K562 (cell line): ENCODE measurements at places on chromosomes 2 and 18. TPM values are rescaled to one million over a fixed set of nuclear protein-coding genes. Genes with fewer than 3 reads are reported as not detected.

- no peak for DNase-seq
These were observed 4.6 kb upstream of the CTDSP1 start for GRCh38 chr2:218395090-218395444.

GRCh38 chr2:149422337-149422990, 92.1 kb downstream of the LYPD6 start:
- DNase-seq = no peak

DNA sequence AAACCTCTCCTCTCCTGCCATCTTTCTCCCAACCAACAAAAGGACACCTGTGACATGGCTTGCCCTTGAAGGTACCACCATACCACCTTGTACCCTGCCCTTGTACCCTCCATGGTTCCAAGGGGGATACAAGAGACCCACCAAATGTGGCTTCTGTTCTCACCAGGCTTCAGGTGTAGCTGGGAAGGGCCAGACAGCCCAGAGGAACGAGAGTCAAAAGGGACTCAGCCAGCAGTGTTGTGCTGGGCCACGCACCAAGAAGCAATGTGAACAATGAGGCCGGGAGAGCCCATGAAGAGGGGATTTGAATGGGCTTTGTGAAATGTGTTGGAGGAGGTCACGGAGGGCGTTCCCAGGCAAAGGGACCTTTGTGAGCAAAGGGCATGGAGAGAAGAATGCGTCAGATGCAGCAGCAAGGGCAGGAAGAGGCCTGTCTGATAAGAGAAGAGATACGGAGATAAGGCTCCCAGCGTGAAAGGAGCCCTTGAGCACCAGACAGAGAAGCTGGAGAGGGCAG, 48.6 kb downstream of the PLB1 start:
- no peak for DNase-seq

DNA sequence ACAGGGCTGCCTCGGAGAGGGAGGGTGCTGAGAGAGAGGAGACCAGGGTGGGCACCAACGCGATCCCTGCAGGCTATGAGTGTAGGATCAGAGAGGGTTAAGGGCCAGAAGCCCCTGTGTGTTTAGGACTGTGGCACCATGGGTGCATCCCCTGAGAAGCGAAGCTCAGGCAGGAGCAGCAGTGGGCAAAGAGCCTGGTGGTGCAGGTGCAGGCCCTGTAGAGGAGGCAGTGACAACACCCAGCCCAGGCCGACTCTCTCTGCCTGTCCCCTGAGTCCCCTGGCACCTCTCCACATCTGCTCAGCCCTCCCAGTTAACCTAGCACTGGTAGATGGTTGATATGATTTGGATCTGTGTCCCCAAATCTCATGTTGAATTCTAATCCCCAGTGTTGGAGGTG, 139.8 kb downstream of the RNF152 start:
- no peak for DNase-seq

DNA sequence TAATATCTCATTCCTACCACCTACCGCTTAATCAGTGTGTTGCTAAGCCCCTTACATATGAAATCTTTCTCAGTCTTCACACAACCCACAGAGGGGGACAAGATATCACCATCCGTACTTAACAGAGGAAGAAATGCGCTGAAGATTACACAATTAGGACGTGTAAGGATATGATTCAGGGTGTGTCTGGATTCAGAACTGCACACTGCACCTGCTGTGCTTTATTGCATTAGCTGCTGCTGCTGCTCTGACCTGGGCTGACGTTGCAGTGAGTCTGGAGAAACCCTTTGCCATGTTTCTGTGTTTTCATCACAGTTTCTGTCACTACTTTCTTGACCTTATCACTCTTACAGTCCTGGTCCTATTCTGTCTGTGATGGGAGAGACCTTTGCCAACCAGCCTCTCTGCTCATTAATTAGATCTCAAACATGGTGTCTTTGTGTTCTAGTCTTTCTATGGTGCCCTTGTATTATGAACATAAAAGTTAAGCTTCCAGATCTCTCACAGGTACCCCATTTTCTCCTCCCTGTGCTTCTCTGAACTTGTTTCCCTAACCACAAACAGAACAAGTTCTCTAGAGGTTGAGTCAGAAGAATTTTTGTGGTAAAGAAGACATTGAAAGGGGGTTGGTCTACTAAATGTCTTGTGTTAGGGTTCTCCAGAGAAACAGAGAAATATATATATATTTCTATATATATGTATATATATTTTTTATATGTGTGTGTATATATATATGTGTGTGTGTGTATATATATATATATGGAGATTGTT, 92.9 kb upstream of the CYP1B1 start:
- DNase-seq = no peak

DNA sequence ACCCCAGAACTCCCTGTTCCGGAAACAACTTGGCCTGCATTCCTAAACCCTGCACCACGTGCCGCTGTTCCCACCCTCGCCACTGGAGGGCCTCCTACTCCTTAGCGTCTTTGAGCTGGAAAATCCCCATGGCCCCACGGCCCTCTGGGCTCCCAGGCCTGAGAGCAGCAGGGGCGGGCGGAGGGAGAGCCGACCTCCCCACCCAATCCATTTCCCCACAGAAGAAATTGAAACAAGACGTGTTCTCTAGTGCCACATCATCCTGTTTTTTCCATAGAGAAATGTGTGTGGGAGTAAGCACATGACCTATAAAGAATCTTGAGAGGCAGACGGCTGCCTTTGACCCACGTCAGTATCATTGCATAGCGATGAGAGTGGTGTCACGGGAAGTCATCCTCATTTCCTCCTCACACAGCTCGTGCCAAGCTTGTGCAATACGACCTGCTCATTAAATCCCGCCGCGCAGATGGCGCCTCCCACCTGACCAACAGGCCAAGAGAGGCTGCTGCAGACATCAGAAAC, 79.2 kb downstream of the LAMA1 start:
- DNase-seq = peak; percentile 73

- peak; percentile 25 for DNase-seq
These were observed 1.0 kb upstream of the TCF4 start for GRCh38 chr18:55588870-55589595.

GRCh38 chr2:189873696-189874095, 89.4 kb downstream of the PMS1 start:
- DNase-seq = no peak

- DNase-seq = no peak
These were observed 17.5 kb upstream of the CDC42EP3 start for GRCh38 chr2:37688771-37689468.

DNA sequence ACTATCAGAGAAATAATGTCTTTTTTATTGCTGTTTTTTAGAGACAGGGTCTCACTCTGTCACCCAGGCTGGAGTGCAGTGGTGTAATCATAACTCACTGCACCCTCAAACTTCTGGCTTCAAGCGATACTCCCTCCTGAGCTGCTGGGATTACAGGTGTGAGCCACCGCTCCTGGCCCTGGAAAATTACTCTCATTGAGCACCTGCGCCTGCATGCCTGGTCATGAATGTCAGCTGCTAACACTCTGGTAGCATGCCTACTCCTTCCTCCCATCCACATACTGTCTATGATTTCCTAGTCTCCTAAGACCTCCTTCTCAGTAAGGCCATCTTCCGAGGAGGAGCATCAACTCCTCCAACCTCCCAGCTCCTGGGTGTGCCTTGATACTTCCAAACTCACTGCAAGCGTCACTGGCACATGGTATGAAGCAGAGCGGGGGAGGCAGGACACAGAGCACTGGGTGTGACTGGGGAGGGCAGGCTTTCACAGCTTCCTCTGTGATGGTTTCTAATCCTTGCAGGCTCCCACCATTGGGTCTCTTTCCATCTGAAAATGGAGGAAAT, 1.6 kb upstream of the MAP2 start:
- no peak for DNase-seq

- no peak for DNase-seq
These were observed 18.2 kb downstream of the AOX1 start for GRCh38 chr2:200603972-200604371.

DNA sequence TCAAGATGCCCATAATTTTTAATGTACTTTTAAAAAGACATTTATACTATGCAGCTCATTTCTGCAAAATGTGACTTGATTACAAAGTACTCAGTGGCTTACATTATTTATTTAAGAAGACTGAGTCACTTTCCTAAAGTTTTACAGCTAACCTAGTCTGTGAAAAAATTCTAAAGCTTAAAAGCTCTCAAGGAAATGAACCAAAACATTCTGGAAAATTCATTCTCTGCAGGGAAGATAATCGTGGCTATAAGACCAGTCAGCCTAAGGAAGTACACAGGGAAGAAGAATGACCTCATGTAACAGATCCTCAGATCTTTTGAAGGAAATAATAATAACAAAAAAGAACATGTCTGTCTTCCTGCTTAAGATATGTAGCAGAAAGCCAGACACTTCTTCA, 232.1 kb upstream of the STK17B start:
- no peak for DNase-seq

GRCh38 chr2:130798472-130799218, 38.1 kb upstream of the ARHGEF4 start:
- no peak for DNase-seq

- no peak for DNase-seq
These were observed 128.3 kb downstream of the SH3BP4 start for GRCh38 chr2:235080101-235080500.

DNA sequence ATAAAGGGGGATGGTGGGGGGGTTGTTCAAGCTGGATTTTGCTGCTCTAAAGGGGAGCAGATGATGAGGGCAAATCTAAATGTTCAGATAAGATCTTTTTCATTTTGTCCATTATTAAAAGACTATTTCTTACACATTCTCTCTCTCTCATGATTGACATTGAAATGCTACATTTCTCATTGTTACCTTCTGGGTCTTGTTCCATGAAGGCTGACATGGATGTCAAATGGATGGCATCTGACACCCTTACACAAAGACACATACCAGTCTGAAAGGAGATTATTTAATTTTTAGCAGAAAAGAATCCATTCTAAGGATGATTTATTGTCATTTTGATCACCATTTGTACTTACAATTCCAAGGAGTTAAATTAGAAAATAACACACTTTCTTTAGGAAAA, 11.1 kb downstream of the FZD7 start:
- DNase-seq = no peak

GRCh38 chr2:45898819-45899218, 247.3 kb downstream of the PRKCE start:
- DNase-seq = no peak

DNA sequence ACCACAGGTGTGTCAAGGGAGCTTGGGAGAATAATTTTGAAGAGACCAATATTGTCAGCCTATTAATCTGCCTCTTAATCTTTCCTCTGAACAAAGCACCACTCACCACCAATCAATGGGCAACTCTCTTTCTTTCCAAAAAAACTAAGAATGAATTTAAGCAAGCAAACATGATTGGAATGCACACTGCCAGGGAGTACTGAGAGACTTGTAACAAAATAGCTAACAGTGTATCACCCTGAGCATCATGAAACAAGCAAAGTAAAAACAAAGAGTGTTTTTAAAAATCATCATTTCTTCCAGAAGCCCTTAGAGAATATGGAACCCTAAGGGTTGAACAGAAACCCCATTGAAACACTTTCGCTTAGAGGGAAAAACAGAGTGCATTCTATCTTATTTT, 299.7 kb downstream of the DSEL start:
- no peak for DNase-seq

- DNase-seq = no peak
These were observed 82.9 kb downstream of the SCN3A start for GRCh38 chr2:165120740-165121467.

GRCh38 chr2:36834731-36835524, 131.4 kb downstream of the STRN start:
- DNase-seq = no peak

GRCh38 chr2:58045580-58046334, 849 bp upstream of the VRK2 start:
- no peak for DNase-seq

GRCh38 chr2:172431463-172431862, 4.1 kb downstream of the ITGA6 start:
- no peak for DNase-seq

DNA sequence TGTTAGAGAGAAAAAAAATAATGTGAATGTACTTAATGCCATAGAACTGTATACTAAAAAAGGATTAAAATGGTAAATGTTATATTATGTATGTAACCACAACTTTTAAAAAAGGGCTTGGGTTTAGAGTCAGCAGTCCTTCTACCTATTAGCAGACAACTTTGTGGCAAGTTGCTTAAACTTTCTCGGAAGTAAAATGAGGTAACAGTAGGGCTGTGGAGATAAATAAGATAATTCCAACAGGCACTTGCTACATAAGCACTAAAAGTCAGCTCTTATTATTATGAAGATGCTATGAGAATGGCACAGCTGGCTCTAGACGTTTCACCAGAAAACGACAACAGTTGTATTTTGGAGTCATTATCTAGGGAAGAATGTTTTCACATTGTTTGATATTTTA, 31.3 kb downstream of the AAK1 start:
- DNase-seq = no peak

- no peak for DNase-seq
These were observed 13.0 kb downstream of the INHBB start for GRCh38 chr2:120358734-120359465.

DNA sequence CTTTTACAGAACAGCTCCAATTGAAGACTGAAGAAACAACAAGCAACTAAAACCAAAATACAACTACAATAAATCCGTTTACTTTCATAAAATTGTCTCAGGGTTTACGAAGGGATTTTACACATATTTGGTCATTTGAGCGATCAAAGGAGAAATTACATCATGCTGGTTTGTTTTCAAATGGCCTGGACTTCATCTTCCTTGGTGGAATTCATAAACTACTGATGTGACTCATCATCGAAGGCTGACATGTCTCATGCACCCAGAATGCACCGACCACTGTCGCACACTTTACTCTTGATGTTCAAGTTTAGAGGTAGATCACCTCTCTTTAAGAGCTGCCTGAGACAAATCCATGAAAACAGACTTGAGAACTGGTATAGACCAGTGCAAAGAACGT, 25.6 kb upstream of the PMAIP1 start:
- no peak for DNase-seq

GRCh38 chr2:8314063-8314462, 367.8 kb upstream of the ID2 start:
- peak; percentile 12 for DNase-seq

- DNase-seq = no peak
These were observed 65.7 kb upstream of the POMC start for GRCh38 chr2:25233916-25234605.

GRCh38 chr18:8301427-8302172, 307.6 kb upstream of the RAB12 start:
- DNase-seq = no peak

GRCh38 chr18:32349728-32350395, 120.8 kb downstream of the GAREM1 start:
- no peak for DNase-seq

- no peak for DNase-seq
These were observed 123.3 kb downstream of the CTIF start for GRCh38 chr18:48662011-48662661.

The FAM98A gene
- 144 and 171 TPM in 2 replicates for polyA plus RNA-seq

The TMEM169 gene
- not detected in 2 replicates for polyA plus RNA-seq

The RTP5 gene
- not detected in 2 replicates for polyA plus RNA-seq

The TGIF1 gene
- 40.6 and 43.7 TPM in 2 replicates for polyA plus RNA-seq

The KCNG2 gene
- not detected in 2 replicates for polyA plus RNA-seq

The SCN7A gene
- polyA plus RNA-seq = 0.03 TPM in 1 of 2 replicates, not detected in the other

The KIAA1328 gene
- 4.0 and 6.9 TPM in 2 replicates for polyA plus RNA-seq

The ACOXL gene
- polyA plus RNA-seq = not detected in 2 replicates

The NTSR2 gene
- polyA plus RNA-seq = not detected in 2 replicates

The VWA3B gene
- not detected in 2 replicates for polyA plus RNA-seq
